GM23338 (cell line): ENCODE measurements at places on chromosomes 12 and 14. TPM values are rescaled to one million over a fixed set of nuclear protein-coding genes. Genes with fewer than 3 reads are reported as not detected.

- no peaks in the 10 kb centered on the region for H3K4me1 ChIP-seq
- H3K27ac ChIP-seq = no peak overlapping the region
- DNase-seq = peak; percentile 84
- no peak overlapping the region for H3K4me3 ChIP-seq
Observed at GRCh38 chr14:60184146-60184904, 19.1 kb upstream of the DHRS7 start.

DNA sequence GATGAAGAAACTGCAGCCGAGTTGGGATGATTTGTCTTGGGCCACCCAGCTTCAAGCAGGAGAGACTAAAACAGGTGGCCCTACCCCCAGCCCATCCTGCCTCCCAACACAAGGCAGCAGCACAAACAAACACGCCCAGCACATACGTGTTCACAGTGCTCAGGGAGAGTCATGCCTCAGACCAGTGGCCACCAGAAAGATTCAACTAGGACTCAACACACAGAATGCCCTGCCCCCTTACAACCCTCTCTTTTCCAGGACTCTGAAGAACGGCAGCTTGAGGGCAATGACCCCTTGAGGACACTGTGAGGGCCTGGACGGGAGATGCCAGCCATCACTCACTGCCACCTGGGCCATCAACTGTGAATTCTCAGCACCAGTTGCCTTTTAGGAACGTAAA lies 75.0 kb downstream of the NT5DC3 start:
- no peaks in the 10 kb centered on the region for H3K27me3 ChIP-seq
- no peak for DNase-seq
- H3K36me3 ChIP-seq = no peaks in the 10 kb centered on the region

DNA sequence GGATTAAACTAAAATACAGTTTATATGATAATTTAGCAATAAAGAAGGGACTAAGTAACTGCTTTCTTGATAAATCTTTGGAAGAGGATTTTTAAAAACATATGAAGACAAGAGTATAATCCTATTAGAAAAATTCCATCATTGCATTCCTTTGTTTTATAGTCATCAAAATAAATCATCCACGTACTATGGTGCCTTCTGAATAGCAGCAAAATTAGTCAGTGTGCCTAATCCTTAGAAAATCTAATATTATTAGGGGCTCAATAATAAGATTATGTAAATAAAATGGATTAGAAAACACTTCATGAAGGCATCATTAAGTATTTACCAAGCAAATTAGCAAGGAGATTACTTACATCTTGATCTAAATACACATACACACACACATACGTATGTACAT lies 102.1 kb downstream of the KCNH5 start:
- no peak overlapping the region for H3K27ac ChIP-seq
- H3K4me1 ChIP-seq = 0 out of 2 replicates have a peak, but pooled peaks cover 4% of the 10 kb centered on the region
- H3K36me3 ChIP-seq = no peaks in the 10 kb centered on the region
- DNase-seq = no peak
- no peaks in the 10 kb centered on the region for H3K27me3 ChIP-seq

- H3K27me3 ChIP-seq = no peaks in the 10 kb centered on the region
- H3K4me1 ChIP-seq = no peaks in the 10 kb centered on the region
- H3K27ac ChIP-seq = no peak overlapping the region
Observed at GRCh38 chr12:42767326-42767954, 177.9 kb upstream of the PRICKLE1 start.

Gene SSPN
- total RNA-seq = 1.1 and 3.1 TPM in 2 replicates

Gene SERPINA12
- not detected in 2 replicates for total RNA-seq

DNA sequence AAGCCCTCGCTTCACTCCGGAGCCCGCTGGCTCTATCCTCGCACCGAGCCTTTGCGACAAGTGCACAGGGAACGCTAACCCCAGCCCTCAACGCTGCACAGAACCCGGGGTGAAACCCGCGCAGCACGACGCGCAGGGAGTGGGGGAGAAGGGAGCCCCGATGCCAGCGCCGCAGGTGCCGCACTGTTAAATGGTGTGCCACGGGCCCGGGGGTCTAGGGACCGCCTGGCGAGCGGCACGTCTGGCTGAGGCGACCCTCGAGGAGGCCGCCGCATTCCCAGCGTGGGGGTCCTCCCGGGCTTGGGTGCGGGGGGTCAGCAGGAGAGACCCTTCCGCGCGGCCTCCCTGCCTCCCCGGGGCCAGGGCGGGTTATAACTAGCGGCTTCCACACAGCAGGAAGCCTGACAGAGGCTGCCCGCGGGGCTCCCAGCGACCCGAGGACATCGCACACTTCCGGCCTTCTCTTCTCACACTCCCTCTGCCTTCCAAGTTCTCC lies 23.8 kb upstream of the LRTM2 start:
- no peak overlapping the region for H3K27ac ChIP-seq
- peaks cover 11% of the 10 kb centered on the region; the same call in 1 of the 2 replicates for H3K4me1 ChIP-seq
- H3K36me3 ChIP-seq = no peaks in the 10 kb centered on the region
- peaks cover 5% of the 10 kb centered on the region for H3K27me3 ChIP-seq

Gene KCNC2
- 0.10 TPM in 1 of 2 replicates, not detected in the other for total RNA-seq

Gene CLEC9A
- not detected in 2 replicates for total RNA-seq

- H3K4me1 ChIP-seq = no peaks in the 10 kb centered on the region
- no peaks in the 10 kb centered on the region for H3K27me3 ChIP-seq
- no peak overlapping the region for H3K4me3 ChIP-seq
- DNase-seq = no peak
- H3K36me3 ChIP-seq = no peaks in the 10 kb centered on the region
Observed at GRCh38 chr14:73696466-73697400, 17.5 kb downstream of the PNMA1 start.

Gene IPO4
- total RNA-seq = 84.2 and 105 TPM in 2 replicates

GRCh38 chr12:78359520-78359919 lies 505.1 kb upstream of the SYT1 start:
- no peaks in the 10 kb centered on the region for H3K36me3 ChIP-seq
- no peak for DNase-seq

Gene TMEM121
- total RNA-seq = 0.93 and 1.3 TPM in 2 replicates

DNA sequence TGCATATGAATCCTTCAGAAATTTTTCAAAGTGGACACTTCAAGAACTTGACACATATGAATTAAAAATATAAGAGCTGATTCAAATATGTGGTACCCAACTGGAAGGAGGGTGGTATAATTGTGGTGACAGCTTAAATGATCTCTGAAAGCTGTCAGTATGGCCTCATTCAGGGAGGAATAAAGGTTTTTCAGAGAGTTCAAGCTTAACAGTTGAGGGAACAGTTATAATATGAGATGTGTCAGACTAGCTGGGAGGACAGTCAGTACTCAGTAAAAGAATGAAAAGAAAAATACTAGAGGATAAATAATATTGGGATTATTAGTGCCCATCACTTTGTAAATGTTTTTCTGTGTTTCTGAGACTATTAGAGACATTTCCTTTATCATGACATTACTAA lies 277.5 kb downstream of the RASSF9 start:
- no peaks in the 10 kb centered on the region for H3K36me3 ChIP-seq
- no peaks in the 10 kb centered on the region for H3K4me1 ChIP-seq
- H3K27me3 ChIP-seq = no peaks in the 10 kb centered on the region

Gene SCNN1A
- total RNA-seq = 125 and 134 TPM in 2 replicates

Gene IFI27
- 0.23 and 0.49 TPM in 2 replicates for total RNA-seq

Gene CDKN3
- 36.3 and 61.7 TPM in 2 replicates for total RNA-seq

- DNase-seq = no peak
- H3K27me3 ChIP-seq = no peaks in the 10 kb centered on the region
- H3K4me1 ChIP-seq = peaks cover 4% of the 10 kb centered on the region; the same call in 1 of the 2 replicates
Observed at GRCh38 chr12:110421159-110421661, 17.7 kb upstream of the ANAPC7 start.

DNA sequence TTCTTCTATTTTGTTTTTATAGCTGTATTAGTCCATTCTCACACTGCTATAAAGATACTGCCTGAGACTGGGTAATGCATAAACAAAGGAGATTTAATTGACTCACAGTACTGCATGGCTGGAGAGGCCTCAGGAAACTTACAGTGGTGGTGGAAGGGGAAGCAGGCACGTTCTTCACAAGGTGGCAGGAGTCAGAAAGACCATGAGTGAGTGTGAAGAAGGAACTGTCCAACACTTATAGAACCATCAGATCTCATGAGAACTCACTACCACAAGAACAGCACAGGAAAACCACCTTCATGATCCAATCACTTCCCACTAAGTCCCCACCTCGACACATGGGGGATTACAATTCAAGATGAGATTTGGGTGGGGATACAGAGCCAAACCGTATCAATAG lies 42.3 kb downstream of the ARMH4 start:
- H3K27me3 ChIP-seq = no peaks in the 10 kb centered on the region
- H3K4me1 ChIP-seq = no peaks in the 10 kb centered on the region
- DNase-seq = no peak
- H3K36me3 ChIP-seq = no peaks in the 10 kb centered on the region
- H3K27ac ChIP-seq = no peak overlapping the region

GRCh38 chr12:75487308-75487707 lies 6.8 kb downstream of the GLIPR1 start:
- H3K27ac ChIP-seq = no peak overlapping the region
- peaks cover 12% of the 10 kb centered on the region for H3K4me1 ChIP-seq
- H3K36me3 ChIP-seq = no peaks in the 10 kb centered on the region
- H3K4me3 ChIP-seq = no peak overlapping the region

- no peak overlapping the region for H3K4me3 ChIP-seq
- H3K27me3 ChIP-seq = peaks cover 64% of the 10 kb centered on the region
- no peaks in the 10 kb centered on the region for H3K36me3 ChIP-seq
- DNase-seq = peak; percentile 75
Observed at GRCh38 chr14:76133103-76133502, 18.6 kb upstream of the GPATCH2L start.

Gene KLRG1
- 5.1 and 8.0 TPM in 2 replicates for total RNA-seq

DNA sequence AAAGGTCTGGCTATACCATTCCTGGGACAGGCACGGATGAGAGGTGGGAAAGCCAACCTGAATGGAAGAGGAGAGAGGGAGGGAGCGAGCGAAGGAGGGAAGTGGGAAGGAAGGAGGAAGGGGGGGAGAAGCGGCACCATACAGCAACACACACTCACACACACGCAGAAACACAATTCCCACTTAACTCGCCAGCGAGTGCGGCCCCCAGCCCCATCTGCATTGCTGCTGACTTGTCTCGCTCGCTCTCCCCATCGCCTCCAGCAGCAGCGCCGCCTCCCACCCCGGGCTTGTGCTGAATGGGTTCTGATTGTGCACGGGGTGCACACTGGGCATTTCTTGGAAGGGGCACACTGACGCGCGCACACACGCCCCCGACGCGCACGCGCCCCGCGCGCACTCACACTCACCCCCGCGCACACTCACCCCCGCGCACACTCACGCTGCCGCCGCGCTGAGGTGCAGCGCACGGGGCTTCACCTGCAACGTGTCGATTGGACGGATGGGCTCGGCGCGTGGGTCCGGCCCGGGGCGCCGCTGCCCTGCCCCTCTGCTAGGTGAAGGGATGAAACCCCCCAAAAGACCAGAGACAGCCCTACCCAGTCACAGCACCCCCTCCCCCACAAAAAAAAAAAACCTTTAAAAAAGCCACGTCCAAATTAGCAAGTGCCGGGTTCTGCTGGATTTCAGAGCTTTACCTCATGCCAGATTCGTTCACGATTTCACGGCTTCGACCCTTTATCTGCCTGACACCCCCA lies 685 bp downstream of the GRIN2B start:
- DNase-seq = peak; percentile 60
- H3K27ac ChIP-seq = no peak overlapping the region
- H3K36me3 ChIP-seq = no peaks in the 10 kb centered on the region
- H3K4me3 ChIP-seq = peak overlapping the region; percentile 96

- DNase-seq = no peak
- no peaks in the 10 kb centered on the region for H3K27me3 ChIP-seq
- H3K4me1 ChIP-seq = no peaks in the 10 kb centered on the region
- H3K27ac ChIP-seq = no peak overlapping the region
- no peak overlapping the region for H3K4me3 ChIP-seq
- peaks cover 36% of the 10 kb centered on the region for H3K36me3 ChIP-seq
Observed at GRCh38 chr12:132646850-132647249, 28.3 kb downstream of the P2RX2 start.

GRCh38 chr12:75528272-75528671 lies 16.9 kb upstream of the KRR1 start:
- DNase-seq = no peak
- no peak overlapping the region for H3K27ac ChIP-seq
- H3K36me3 ChIP-seq = no peaks in the 10 kb centered on the region; the same call in 1 of the 2 replicates
- H3K4me1 ChIP-seq = no peaks in the 10 kb centered on the region
- H3K4me3 ChIP-seq = no peak overlapping the region
- no peaks in the 10 kb centered on the region for H3K27me3 ChIP-seq

Gene GRIN2B
- 3.0 and 5.9 TPM in 2 replicates for total RNA-seq

DNA sequence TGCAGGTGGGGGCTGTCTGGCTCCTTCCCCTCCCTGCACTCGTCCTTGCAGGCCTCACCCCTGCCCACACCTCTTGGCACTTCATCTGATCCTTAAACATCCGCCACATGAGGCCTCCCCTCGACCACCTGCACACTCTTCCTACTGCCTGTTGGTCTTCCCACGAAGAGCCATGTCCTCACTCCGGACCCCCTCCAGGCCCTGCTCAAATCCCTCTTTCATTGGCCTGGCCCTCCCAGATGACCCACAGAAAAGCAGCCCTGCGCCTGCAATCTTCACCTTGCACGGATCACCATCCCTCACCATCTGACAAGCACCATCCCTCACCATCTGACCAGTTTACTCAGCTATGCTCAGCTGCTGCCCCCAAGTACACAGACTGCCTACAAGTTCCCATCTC lies 193.6 kb downstream of the BCL11B start:
- no peaks in the 10 kb centered on the region for H3K4me1 ChIP-seq
- no peak overlapping the region for H3K27ac ChIP-seq
- DNase-seq = no peak

DNA sequence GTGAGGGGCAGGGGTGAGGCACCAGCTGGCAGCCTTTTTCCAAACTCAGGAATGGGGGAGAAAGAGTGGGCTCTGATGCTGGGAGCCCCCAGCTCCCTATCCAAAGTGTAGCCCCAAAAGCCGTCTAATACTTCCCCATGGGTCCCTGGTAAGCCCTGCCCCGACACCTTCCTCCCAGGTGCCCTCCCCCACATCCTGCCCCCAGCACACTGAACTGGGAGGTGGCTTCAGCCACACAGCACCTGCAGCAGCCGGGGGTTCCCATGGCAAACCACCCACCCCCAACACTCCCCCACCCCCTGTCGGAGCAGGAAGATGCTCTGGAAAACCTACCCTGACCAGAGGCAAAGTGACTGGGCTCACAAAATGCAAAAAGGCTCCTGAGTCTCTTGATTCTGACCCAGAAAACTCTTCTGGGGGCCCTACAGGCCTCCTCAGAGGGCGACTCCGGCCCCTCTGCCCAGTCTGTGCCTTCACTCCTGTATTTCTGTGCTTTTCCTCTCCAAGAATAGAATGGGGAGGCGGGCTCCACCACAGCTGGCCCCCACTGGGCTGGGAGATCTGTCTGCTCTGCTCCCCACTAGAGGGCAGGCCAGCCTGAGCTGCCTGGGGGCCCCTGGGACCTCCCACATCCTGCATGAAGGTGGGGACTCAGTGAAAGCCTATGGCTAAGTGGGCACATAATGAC lies 81.6 kb downstream of the ITPK1 start:
- H3K27ac ChIP-seq = no peak overlapping the region
- no peaks in the 10 kb centered on the region for H3K27me3 ChIP-seq
- DNase-seq = peak; percentile 65

Gene TAS2R9
- 0.19 TPM in 1 of 2 replicates, not detected in the other for total RNA-seq

Gene SLC38A4
- total RNA-seq = 12.5 and 13.3 TPM in 2 replicates
